ENCODE measurements at places on chromosomes 7 and 10.
A peak's percentile ranks its signal among the peaks of the same experiment; 100 is the strongest.

DNA sequence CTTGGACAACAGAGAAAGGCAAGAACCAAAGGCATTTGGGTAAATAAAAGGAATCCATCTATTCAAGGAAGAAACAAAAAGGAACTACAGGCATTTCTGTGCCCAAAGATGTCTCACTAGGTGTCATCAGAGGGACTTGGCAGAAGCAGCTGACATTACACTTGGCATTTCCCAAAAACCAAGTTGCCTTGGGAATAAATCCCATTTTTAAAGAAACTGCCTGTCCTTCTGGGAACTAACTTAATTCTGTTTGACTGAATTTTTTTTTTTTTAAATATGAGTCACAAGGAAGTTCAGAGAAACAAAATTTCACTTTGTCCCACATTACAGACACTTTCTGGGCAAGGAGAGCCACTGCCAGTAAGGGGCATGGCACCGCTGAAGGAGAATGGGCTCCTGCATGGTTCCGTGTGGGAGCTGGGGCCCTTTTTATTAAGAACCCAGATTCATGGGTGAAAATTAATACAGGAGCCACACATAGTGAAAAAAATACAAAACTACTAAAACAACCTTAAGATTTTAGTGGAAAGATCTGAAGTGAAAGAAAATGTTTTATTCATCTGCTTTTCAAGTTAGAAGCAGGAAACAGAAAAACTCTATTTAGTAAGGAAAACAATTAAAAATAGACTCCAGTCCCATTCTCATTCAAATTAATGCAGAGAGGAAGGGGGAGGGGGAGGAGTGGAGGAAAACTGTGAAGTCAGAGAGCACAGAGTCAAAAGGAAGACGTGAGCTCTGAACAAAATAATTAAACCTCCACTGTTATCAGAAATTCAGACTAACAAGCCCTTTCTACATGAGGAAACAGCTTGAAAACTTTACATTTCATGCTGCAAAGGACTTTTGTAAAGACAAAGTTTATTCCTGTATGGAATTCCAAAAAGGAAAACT is 118.4 kb upstream of the PDLIM1 start:
- no peak for DNase-seq

- no peak for DNase-seq
Observed at GRCh38 chr7:140384894-140385545, 13.3 kb downstream of the SLC37A3 start.

- DNase-seq, result peak; percentile 15
Observed at GRCh38 chr10:91162495-91163268, 57.8 kb upstream of the PCGF5 start.

DNA sequence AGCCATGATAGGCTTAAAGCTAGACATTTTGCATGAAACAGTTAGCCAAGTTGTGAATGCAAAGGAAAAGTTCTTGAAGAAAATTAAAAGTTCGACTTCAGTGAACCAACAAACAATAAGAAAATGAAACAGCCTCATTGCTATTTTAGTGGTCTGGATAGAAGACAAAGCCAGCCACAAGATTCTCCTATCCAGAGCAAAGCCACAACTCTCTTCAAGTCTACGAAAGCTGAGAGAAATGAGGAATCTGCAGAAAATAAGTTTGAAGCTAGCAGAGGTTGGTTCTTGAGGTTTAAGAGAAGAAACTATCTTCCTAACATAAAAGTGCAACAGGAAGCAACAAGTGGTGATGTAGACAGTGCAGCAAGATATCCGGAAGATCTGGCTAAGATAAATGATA is 271.4 kb upstream of the GRM3 start:
- DNase-seq, result no peak

GRCh38 chr10:77513781-77514331 is 123.8 kb downstream of the KCNMA1 start:
- no peak for DNase-seq

- no peak for DNase-seq
Observed at GRCh38 chr10:21807180-21807579, 196.3 kb downstream of the DNAJC1 start.

GRCh38 chr10:88195841-88196240 is 332.4 kb downstream of the PTEN start:
- DNase-seq, result no peak

- DNase-seq, result peak; percentile 93
Observed at GRCh38 chr7:155296788-155297516, 726 bp upstream of the INSIG1 start.

- no peak for DNase-seq
Observed at GRCh38 chr10:121772884-121773283, 154.9 kb downstream of the ATE1 start.

GRCh38 chr7:130298544-130299326 is 5.8 kb downstream of the CPA4 start:
- DNase-seq, result no peak

DNA sequence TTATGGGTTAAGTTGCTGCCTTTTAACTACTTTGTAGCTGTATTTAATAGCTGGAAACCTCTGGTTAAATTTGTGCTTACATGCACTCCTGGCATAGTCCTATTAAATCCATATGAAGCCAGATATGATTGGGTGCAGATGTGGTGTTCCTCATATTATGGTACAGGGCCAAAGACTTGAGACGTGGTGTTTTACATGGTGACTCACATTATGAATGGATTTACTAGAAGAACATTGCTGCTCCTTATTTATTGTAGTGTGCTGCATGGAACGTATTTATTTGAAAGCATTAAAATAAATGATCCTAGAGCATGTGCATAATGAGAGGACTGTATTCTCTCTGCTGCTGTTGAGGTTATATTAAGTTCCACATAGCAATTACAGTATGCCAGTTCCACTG is 224.1 kb downstream of the SLC25A13 start:
- DNase-seq, result no peak

GRCh38 chr10:88541116-88541626 is 41.9 kb downstream of the RNLS start:
- no peak for DNase-seq

GRCh38 chr10:52525761-52526160 is 211.7 kb downstream of the DKK1 start:
- no peak for DNase-seq

DNA sequence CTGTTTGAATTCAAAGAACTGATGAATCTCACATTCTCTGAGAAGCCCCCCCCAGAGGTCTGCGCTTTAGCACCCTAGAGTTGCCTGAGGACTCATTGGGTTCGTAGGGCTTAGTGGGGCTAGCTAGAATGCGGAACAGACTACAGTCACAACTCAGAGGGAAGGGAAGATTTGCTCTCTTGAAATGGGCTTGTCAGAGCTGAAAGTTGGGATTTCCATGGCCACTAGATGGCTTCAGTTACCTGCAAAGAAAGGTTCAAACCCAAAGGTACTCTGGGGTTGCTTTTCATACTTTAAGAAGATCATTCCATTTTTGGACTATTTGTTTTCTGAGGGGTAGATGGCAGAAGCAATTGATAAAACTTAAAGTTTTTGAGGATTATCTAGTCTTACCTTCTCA is 205.0 kb downstream of the BBS9 start:
- DNase-seq, result peak; percentile 4

- DNase-seq, result peak; percentile 61
Observed at GRCh38 chr7:116210345-116211005, at the start of gene TES. TSS of gene TES (plus strand) at chr7:116210539. CDS start at chr7:116210708, 169 bp downstream.

GRCh38 chr10:47278152-47278473 is 21.9 kb upstream of the GDF10 start:
- DNase-seq, result no peak

DNA sequence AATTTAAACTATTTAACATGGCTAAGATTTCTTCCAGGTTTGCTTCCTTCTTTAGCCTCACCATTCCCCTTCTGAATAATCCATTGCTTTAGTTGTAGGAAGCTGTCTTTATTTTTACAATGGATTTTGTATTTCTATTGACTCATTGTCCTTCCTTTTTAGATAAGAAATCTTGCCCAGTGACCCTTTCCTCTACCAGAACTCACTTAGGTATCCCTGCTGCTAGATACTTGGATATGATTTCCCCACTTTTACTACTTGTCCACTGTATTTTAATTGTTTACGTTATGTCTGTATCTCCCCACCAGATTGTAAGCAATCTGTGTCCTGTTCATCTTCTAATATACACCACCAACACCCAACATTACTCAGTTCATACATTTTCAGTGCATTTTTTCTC is 47.7 kb upstream of the MDFIC start:
- DNase-seq, result peak; percentile 16

DNA sequence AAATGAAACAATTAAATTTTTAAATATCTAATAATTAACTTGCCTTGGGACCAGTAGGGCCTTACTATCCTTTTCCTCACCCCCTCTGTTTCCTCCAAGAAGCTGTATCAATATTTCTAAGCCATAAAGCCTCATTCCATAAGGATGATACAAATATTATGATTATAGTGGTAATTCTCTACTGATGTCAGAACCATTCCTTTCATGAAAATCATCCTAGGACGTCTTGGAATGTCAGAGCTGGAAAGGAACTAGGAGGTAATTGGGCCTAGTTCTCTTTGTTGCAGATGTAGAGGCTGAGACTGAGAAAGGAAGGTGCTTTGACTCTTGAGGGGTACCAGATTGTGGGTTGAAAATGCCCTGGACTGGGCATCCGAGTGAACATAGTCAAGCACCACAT is 766.7 kb upstream of the GHITM start:
- DNase-seq, result no peak

DNA sequence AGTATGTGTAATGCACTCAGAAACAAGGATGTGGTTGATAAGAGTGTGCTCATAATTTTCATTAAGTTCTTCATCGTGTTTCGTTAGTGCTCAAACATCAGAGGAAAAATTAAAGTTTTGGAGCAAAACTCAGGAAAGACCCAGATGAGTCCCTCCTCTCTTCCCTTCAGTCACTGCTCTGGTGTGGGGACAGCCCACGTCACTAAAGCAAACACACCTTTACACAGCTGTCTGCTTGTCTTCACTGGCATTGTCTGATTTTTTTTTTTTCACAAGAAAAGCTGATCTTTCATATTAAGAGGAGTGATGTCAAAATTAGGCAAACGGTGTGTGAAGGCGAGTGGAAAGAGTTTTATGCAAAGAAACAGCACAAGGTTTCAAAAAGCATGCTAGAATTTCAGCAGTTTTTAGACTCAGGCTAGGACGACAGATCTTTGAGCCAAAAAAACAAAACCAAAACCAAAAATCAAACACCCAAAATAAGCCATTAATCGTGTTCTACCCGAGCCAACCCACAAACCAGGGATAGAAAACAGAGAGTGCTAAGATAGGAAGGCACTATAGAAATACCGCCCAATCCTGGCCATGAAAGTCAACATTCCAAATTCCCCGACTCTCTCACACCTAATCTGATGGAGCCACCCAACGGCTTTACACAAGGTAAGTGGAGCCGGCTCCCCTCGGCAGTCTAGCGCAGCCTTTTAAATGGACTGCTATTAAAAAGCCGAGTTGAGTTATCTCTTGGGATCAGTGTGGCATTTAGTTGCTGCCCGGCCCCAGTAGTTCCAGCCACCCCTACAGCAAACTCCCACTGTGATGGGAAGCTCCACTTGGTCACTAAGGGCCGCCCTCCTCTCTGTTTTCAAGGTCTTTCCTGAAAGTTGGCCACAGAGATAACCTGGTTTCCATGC is 27.9 kb upstream of the GATA3 start:
- DNase-seq, result no peak

DNA sequence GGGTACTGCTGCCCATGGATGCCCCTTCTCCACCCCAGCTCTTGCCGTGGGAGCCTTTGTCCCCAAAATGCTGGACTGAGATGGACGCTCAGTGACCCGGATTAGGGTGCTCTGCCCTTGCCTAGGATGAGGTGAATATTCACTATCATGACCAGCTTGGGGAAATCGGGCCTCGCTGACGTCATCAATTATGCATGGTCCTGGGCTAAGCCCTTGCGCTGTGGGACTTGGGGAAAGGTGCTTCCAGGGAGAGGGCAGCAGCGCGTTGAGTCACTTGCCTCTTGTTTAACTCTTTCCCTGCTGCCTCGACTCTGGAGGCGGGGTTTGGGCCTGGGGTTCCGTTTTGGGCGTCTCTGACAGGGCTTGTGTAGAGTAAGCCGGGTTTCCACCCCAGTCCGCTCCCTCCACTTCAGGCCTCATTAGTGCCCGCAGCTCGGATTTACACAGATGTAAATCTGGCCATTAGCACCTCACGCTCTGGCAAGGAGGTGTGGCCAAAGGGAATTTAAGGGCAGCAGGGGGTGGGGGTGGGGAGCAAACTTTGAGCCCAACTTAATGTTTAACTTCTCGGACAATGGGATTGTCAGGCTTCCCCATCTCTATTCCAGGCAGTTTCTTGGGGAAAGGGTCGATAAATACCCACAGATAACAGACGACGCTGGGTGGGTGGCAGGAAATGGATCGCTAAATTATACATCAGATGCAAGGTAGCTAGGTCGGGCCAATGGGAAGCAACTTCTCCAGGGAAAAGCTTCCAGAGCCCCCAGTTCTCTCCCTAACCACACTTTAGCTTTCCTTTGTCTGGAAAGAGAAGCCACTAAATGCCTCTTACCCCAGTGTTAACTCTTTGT is 51.3 kb upstream of the TCF7L2 start:
- DNase-seq, result no peak

DNA sequence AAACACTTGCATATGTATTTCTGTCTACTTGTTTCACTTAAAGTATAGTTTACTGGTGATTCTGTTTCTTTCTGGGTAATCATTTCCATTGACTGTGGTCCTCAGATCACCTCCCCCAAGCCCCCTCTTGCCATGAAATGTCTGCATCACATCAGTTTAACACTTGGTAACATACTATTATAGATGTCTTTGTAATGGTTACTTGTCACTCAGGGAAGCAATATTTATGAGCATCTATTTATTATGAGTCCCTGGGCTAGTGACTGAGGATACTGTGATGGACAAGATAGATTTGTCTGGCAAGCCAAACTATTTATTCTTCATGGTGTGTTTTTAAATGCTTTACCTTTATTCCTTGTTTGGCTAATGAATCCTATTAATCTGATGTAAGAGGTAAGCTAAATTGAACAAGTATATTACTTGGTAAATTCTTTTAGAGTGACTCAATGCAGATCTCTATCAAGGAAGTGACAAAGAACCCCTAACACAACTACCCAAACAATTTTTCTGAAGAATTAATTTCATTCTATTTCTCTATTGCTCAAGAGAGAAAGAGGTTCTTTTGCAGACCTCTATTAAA is 270.9 kb downstream of the RELN start:
- peak; percentile 68 for DNase-seq

DNA sequence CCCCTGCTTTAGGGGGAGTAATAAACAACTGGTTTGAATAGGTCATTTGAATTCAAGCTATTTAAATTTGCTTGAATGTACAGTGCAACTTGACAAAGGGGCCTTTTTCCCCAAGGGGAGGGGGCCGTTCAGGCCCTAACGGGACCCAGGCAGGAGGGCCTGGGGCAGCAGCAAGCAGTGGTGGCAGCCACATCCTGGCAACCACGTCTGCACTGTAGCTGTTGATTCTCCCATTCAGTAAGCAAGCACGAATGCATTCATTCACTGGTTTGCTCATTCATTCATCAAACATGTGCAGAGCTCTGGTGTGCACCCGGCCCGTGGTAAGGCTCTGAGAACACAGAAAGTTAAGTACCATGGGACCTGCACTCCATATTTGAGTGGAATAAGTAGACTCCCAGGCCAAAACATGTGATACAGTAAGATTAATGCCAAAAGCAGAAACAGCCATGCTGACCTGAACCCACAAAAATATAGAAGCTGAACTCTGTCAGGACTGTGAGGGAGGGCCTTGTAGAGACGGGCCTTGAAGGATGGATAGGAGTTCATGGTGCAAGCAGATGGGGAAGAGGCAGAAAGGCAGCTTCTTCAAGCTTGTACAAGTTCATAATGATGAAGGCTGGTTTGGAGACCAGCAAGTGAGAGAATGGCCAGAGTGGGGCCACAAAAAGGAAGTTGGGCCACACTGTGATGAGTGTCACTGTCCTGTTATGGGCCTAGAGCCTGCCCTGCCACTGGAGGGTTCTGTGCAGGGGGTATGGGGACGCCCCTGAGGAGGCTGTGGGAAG is 29.3 kb upstream of the C10orf53 start:
- DNase-seq, result no peak

- DNase-seq, result no peak
Observed at GRCh38 chr7:157458254-157458633, 121.4 kb downstream of the DNAJB6 start.

Measured in kidney capillary endothelial cell (primary cell).